Stimulated activated CD8-positive, alpha-beta memory T cell treated with anti-CD3 and anti-CD28 coated beads, Interleukin-4, amount 100 ng/mL, for 4 hours (primary cell): ENCODE measurements at places on chromosomes 2 and 18.

- DNase-seq = no peak
These were observed 66.8 kb upstream of the SEC11C start for GRCh38 chr18:59072727-59073421.

DNA sequence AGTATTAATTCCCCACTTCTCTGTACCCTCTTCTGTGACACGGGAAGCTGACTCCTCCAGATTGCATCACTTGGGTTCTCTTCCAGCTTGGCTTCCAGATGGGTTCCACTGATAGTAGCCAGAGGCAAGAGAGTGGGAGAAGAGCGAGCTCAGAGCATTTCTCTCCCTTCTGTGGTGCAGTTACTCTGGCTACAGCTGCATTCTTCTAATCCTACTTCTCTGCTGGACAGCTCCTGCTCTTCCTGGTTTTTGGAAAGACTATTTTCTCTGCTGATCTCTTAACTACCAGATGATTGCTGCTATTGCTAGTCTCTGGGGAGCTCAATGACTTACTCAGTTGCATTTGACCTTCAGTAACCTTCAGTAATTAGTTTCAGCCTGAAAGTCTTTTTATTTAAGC, 187.5 kb upstream of the MAP2 start:
- no peak for DNase-seq

GRCh38 chr18:26827581-26827980, 37.9 kb downstream of the AQP4 start:
- no peak for DNase-seq

GRCh38 chr2:74199871-74200305, 1.5 kb downstream of the MTHFD2 start:
- DNase-seq = no peak

DNA sequence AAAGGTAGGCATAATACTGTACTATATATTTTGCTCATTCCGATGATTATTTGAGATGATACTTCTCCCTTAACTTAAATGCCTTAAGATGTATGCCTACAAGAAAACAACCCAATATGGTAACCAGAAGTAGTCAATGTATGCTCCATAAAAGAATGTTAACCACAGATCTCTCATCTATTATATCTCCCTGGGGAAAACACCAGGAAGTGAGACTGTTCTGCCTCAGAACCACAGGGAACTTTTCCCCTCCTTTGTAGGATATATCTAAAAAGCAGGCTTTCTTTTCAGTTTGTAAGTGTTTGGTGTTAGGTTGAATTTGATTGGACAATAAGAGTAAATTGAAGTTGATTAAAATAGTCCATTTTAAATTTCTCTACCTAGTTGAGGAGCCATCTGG, 1160.5 kb upstream of the NXPH2 start:
- DNase-seq = no peak

DNA sequence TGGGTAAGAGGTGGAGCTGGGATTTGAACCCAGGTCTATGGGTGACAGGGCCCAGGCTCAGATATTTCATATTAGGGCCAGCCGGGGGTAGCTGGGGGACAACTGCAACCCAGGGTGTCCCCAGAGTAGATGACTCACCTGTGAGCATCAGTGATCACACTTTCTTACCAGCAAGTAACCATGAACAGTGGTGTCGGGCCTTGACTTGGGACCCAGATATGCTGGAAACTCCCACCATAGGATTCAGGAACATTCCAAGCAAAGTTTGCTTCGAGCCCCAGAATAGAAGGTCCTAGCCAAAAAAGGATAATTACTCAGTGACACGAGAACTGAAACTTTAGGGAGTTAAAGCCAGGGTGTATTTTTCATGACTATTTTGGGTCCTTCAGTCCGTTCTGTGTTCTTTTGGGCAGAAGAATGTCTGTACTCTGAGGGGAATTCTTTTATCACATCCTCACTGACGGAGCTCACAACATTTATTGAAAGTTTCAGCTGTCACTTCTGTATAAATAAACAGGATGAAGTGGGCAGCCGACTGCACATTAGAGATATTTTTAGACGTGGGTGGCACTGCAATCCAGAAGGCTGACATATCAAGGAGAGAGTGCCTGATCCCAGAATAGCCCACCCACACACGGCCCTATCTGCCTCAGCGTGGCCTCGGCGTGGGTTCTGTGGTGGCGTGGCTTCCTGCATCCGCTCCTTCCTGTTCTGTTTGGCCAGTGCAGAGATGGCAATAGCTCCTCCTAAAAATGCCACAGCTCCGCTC, 45.6 kb downstream of the RAMP1 start:
- no peak for DNase-seq

DNA sequence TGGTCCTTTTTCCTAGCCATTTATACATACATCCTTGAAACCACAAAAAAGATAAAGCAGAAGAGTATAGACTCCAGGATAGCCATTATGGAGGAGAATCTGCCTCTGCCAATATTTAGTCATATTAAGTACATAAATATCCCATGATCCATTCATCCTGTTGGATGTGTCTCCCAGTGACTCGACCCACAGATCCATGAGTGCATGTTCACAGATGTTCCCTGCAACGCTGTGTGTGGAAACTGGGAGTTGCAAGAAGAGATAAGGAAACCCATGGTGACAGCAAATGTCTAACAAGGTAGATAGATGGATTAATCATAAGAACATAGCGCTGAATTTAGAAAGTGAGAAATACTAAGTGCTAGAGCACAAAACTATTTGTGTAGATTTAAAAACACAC, 34.5 kb downstream of the STK39 start:
- no peak for DNase-seq

DNA sequence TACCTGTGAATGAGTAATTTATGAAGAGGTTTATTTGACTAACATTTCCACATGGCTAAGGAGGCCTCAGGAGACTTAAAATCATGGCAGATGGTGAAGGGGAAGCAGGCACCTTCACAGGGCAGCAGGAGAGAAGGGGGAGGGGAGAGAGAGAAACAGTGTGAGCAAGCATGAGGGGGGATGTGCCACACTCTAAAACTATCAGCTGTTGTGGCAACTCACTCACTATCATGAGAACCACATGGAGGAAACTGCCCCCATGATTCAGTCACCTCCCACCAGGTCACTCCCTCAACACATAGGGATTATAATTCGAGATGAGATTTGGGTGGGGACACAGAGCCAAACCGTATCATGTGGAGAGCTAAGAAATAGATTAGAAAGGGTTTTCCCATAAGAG, 309.0 kb downstream of the RDH14 start:
- DNase-seq = no peak

DNA sequence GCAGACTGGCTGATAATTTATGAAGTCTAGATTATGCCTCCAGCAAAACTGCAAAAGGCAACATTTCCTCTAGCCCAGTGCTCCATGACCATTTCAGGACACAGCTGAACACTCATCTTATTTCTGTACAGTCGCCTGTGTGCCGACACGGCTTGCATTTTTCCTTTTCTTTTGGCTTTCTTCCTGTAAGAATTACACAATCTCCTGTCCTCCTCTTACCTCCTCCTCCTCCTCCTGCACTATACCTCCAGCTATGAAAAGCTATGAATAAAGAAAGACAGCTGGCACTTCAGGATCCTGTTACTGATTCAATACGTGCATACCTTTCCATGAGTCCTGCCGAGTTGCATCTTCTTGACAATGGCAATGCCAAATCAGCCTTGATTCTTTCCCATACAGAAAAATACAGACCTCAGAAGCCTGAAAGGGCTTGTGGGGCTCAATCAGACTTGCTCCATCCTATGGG, 32.2 kb upstream of the TRIB2 start:
- no peak for DNase-seq

- no peak for DNase-seq
These were observed 227.6 kb downstream of the WDR7 start for GRCh38 chr18:56878711-56879110.

DNA sequence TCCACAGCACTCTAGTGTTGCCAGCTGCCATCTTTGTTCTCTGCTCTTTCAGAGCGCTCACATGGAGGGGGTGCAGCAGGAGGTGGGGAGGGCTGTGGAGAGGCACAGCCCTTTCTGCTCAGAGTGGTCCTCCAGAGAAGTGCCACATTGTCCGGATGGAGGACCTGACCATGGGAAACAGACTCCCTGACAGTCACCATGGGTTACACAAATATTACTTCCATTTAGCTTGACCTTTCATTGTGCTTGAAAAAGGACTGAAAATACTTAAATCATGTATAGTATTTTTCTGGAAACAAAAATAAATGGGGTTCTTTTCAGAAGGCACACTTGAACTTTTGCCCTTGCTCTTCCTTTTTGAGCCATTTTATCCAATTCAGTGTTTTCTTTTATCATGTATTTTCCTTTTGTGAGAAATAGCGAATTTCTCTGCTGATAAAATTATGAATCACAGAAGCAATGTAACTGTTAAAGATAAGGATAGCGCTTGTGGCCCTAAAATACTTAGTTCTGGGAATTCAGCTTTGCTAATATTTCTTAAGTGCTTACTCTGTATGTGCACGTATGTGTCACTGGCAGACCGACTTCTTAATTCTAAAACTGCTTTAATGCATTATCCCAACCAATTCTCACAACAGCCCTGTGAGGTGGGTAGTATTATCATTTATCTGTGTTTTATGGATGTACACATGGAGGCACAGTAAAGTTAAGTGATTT, 34.2 kb downstream of the SPATS2L start:
- DNase-seq = no peak

- no peak for DNase-seq
These were observed 29.8 kb upstream of the MYO3B start for GRCh38 chr2:170148161-170148560.

DNA sequence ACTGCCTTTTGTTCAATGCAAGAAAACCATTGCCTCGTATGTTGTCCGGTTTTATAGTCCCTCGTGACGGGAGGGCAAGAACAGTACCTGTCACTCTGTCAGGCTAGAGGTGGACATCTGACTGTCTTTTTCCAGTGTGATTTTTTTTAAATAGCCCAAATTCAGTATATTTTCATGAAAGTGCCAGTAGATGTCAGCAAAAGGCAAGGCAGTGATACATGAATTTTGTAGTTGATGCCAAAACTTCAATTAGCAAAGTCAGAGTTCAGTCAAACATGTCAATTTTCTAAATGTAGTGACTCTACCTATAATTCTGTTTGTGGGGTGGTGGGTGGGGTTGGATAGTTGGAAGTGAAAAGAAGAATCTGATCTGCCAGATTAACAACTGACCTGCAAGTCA, 296.0 kb upstream of the MC4R start:
- DNase-seq = no peak

GRCh38 chr2:89844221-89844943, 1152.9 kb downstream of the RPIA start:
- no peak for DNase-seq

- no peak for DNase-seq
These were observed 26.7 kb downstream of the ATOH8 start for GRCh38 chr2:85780316-85781012.

GRCh38 chr2:156480376-156480775, 44.2 kb downstream of the GPD2 start:
- no peak for DNase-seq

DNA sequence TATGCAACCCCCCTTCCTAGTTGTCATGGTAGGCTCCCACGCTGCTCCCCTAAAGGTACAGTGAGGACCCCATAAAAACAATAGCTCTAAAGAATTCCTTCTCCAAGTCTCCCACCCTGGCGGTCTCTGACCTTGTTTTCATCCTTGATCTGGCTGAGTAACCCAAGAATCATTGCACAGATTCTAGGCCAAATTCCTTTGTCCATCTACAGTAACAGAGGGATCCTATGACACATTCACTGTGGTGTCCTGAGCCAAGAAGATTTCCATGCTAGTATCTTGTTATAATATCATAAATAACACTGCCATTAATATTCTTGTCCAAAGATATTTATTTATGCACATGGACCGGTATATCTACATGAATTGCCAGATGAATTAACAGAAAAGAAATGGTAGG, 240.2 kb downstream of the CYP26B1 start:
- no peak for DNase-seq

DNA sequence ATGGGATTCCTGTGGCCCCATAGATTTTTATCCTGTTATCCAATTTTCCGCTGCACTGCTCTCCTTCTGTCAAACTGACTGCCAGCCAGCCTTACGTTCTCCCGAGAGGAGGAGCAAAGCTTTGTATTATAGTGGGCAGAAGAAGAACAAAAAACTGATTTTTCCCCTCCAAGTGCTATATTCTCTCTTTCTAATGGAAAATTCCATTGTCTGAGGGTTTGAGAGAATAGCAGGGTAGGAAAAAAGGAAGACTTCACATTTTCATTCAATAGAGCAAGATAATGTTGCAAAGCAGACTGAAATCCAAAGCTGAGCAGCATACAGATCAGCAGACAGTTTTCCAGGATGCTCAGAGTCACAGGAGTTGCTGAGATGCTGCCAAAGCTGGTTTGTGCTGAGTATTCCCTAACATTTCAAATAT, 238.0 kb downstream of the UBE2E3 start:
- no peak for DNase-seq

DNA sequence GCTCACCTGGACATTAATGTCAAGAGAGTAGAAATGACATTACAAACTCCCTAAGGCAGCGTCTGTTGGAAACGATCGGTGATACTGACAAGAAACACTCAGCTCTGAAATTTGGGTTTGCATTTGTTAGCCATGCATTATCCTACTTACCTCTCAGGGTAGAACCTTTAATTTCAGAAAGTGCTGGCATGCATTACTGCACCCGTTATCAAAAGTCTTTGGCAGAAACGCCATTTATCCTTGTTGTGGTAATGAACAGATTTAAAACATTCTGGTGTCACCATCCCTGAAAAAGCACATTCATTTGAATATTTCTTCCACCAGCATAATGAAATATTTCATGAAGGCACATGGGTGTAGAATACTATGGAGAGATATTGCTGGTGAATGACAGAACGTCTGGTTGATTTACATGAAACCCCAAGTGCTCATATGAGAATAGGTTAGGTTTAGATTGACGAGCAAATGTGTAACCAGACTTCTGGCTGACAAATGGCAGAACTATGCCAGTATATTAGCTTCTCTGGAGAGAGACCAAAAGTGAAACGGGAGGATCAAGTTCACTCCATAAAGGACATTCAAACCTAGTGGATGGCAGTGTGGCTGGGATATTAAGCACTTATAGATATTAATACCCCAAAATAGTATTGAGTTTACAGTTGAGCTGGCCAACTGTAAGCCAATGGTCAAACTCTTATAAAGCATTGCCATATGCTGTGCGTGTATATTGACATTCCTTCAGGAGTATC, 53.5 kb upstream of the ITGB6 start:
- no peak for DNase-seq

DNA sequence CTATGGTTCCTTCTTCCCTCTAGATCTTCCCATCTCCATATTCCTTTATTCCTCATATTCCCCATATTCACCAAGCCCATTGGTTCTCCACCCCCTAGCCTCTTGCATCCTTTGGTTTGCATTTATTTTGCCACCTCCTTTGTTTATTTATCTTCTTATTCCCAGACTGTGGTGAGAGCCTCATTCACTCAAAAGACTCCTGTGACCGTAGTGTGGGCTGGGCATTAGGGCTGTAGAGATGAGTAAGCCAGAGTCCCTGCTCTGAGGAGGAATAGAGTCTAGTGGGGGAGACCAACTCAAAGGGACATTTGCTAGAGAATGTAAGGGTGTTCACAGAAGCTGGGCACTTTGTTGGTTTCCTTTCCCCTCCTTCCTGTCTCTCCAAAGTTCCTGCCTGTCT, 8.3 kb downstream of the ATG16L1 start:
- no peak for DNase-seq

DNA sequence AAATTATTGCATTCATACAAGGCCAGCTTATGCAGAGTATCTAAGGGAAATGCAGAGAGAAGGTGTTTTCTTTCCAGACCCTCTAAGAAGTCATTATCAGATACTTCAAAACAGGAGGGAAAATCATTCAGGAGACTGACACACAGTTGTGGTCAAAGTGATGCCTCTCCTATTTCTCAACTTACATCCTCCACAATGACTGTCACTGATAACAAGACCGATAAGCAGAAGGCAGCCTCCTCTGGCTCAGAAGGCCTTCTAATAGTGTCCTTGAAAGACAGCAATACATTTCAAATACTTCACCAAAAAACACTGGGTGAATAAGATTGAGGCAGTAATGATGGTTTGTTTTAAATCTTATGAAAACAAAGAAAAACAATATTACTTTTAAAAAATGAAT, 199.7 kb downstream of the PIEZO2 start:
- no peak for DNase-seq
